NCI-H774 (cell line): ENCODE measurements at places on chromosomes 7 and 10.

- DNase-seq, result no peak
These were observed 120.5 kb downstream of the WDR11 start for GRCh38 chr10:120971671-120972070.

GRCh38 chr10:24097751-24098207 lies 111.2 kb upstream of the KIAA1217 start:
- DNase-seq, result no peak

DNA sequence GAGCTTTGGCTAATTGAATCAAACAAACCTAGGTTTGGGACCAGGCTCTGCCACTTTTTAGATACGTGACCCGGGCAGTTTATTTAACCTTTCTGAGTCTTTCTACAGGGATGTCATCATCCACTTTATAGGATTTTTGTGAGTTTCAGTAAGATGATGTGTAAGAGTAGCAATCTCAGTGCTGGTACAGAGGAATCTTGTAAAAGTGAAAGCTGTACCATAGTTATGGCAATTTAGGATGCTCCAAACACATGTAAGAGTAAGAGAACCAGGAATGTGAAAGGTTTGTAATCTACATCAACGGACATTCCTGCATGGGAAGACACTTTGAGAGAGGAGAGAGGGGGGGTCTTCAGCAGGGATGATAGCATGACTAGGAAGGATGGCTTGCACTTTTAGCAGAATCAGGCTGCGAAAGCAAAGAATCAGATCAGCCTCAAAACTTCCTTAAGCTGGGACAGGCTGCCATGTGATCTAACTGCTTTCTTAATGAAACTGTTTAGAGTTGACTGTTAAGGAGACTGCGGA lies 968 bp downstream of the NOLC1 start:
- no peak for DNase-seq

DNA sequence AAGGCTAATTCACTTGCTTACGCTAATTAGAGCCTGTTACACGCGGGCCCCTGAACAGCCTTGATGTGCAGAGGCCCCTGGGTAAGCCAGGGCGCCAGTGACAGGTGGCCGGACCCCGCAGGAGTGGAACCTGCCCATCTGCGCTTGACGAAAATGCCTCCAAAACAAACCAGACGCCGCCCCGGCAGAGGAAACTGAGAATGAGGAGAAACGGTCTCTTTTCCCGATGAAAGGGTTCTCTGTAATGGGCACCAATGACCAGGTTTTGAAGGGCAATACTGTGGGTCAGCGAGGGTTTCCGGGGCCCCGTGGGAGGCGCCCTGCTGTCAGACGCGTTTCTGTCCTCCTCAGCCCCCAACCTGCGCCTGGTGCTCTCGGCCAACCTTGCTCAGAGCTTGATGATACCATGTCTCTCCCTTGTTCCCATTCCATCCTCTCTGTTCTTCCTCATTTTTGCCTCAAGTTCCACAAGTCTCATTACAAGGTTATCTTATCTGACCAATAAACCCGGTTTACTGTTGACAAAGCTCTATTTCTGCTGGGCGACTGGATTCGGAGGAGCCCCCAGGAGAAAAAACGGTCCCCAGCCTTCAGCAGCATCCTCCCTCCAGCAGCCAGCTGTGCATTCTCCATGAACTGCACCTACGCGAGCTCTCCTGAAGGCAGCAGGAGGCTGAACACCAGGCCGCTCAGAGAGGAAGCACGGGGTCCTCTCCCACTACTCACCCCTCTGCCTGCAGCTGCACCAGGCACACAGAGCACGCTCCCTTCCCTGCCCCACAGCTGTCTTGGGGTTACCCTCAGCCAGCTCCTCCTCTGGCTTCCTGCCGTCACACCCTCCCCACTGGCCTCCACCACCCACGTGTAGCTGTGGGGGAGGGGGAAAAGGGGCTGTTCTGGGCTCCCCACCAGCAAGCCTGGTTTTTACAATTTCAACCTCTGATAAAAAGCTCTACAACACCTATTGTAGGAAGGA lies 202.0 kb downstream of the MAD1L1 start:
- no peak for DNase-seq

DNA sequence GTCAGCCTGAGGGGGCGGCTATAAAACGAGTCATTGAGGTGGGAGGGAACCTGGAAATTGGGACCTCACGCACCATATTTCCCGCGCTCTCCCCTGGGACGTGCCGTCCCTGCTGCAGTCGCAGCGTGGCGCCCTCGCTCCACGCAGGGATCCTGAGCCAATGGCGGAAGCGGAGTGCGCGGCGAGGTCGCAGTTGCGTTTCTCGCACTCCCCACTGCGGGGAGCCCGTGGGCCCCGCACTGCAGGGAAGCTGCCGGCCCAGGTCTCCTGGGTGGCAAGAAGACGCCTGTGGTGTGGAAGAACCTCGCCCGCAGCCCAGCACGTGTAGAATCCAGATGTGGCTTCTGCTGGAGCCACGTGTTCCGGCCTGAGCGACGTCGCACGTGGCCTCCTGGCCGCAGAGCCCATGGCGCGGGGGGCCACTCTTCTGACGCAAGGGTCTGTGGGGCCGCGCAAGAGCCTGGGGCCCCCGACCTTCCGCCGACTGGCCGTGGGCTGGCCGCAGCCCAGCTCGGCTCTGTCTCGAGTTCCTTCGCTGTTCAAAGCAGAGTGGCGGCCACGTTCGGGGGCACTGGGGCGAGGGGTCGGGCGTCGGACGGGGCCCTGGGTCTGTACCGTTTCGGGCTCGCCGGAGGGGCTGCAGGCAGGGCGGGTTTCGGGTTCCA lies 26.4 kb downstream of the HIF1AN start:
- DNase-seq, result no peak

GRCh38 chr10:122530177-122530576 lies 30.4 kb upstream of the DMBT1 start:
- DNase-seq, result no peak

DNA sequence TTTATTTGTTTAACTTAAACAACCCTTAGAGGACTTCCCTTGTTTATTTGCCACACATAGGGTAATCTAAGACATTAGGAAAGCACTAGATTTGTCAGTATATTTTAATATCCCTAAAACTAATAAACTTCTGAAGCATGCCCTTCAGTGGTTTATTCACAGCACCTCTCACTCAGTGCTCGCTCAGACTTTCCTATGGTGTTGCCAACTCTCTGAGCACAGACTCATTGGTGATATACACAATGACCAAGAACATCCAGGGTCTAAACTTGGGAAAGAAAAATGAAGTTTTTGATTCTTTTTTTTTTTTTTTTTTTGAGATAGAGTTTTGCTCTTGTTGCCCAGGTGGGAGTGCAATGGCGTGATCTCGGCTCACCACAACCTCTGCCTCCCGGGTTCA lies 82.2 kb downstream of the RAB11FIP2 start:
- no peak for DNase-seq

DNA sequence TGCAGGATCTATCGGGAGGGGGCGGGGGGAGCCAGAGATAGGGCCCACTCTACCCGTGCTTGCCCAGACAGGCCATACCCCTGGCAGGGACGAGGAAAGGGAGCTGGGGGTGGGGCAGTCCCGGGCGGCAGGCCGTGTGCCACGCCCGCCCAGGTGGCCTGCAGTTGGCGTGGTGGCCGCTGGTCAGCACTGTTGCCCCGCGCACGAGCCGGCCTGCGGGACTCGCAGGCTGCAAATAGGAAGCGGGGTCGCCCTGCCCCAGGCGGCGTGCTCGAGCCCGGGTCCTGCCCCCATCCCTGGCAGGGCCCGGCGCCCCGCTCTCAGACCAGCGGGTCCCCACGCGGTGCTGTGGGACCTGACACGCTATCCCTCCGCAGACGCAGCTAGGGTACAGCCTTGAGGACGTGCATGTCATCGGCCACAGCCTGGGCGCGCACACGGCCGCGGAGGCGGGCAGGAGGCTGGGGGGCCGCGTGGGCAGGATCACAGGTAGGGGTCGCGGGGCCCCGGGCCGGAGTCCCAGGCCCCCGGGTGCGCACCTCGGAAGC lies 6.7 kb downstream of the PNLIPRP2 start:
- no peak for DNase-seq

GRCh38 chr7:21500117-21500832 lies 42.6 kb upstream of the DNAH11 start:
- DNase-seq, result no peak

GRCh38 chr7:73742753-73743641 lies 4.4 kb upstream of the ABHD11 start:
- peak; percentile 95 for DNase-seq

- DNase-seq, result no peak
These were observed 81.9 kb upstream of the ZNF800 start for GRCh38 chr7:127474457-127474856.

DNA sequence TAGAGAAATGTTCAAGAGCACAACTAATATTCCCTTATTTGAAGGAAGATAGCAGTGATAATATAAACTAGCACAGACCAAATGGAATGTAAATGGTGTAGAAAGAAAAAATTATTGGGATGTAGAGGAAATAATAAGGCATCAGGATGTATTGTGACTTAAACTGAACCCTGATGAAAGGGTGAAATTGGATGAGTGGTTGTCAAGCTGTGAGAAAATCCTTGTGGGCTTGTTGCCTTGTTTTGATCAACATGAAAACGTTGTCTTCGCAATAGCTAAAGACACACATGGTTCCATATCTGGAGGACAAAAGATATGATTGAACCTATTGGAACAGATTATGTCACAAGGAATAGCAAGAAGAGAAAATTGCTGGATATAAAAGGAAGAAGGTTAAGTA lies 40.3 kb upstream of the CNTNAP2 start:
- no peak for DNase-seq

GRCh38 chr10:123821136-123821535 lies 70.5 kb downstream of the CPXM2 start:
- DNase-seq, result no peak

GRCh38 chr7:2808891-2809665 lies 35.0 kb downstream of the GNA12 start:
- DNase-seq, result no peak

GRCh38 chr10:132856869-132857524 lies 71.0 kb upstream of the NKX6-2 start:
- no peak for DNase-seq

GRCh38 chr7:54860003-54860775 lies 101.2 kb upstream of the SEC61G start:
- DNase-seq, result no peak

DNA sequence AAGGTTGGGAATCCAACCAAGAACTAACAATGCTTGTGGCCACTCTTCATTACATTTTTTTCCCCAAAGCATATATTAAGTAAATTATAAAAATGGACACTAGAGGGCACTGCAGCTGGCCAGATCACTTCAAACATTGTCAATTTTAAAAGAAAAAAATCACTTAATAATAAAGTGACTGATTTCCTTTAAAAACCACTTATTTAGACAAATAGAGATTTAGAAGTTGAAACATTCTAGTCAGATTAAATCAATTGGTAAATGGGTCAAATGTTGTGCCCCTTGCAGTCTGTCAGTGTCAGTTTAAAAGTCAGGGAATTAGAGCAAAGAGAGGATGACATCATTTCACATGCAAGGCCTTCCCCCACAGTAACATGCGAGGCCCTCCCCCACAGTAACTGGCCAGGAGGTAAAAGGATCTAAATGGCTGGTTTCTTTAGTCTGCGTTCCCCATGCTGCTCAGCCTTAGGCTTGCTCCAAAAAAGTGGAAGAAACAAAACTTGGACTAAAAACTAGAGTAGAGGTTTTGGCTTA lies 177.9 kb downstream of the SKAP2 start:
- peak; percentile 30 for DNase-seq

DNA sequence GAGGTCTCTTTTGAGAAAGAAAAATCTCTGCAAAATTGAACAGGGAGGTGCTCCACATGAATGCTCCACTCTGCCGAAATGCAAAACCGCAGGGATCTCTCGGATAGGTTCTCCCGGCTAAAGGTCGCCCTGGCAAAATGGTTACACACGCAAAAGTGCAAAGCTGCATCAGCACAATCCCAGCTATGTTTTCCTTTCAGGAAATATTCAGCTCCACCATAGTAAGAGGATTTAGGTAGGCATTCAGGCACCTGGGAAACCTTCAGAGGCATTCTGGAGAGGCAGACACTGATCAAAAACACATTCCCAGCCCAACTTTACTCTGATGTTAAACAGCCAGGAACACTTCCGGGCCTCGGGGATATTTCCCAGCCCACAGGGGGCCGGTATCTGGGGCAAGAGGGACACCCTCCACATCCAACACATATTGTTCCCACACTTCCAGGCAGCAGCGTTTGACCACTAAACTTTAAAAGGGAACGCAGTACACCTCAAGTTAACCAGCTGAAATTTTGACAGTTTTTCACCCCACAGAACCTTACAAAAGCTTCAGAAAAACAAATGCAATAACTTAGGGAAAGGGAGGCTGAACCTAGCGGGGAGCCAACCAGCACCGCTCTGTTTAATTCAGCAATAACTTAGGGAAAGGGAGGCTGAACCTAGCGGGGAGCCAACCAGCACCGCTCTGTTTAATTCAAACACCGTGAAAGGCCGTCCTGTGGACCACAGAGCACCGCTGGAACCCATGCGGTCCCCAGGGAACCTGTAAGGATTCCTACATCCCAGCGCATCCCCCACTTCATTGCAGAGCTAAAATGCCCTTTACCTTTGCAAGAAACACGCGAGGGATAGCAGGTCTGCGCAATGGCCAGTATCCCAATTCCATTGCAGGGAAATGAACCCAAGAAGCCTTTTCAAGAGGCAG lies 45.9 kb downstream of the TNS3 start:
- DNase-seq, result no peak

DNA sequence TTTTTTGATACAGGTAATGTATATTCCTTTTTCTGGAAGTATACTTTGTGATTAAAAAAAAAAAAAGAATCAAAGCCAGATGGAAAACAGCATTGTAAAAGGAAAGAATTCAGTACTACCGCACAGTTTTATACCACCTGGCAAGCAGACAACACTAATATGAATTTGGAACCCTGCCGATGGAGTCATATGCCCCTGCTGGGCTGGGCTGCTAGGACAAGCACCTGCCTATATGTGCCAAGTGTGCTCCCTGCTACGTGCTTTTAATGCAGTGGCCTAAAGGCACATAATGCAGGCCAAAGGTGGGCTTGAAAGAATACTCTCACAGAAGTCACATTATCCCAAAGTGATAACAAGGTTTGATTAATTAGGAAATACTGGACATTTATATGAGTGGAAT lies 29.8 kb upstream of the WAC start:
- peak; percentile 57 for DNase-seq

DNA sequence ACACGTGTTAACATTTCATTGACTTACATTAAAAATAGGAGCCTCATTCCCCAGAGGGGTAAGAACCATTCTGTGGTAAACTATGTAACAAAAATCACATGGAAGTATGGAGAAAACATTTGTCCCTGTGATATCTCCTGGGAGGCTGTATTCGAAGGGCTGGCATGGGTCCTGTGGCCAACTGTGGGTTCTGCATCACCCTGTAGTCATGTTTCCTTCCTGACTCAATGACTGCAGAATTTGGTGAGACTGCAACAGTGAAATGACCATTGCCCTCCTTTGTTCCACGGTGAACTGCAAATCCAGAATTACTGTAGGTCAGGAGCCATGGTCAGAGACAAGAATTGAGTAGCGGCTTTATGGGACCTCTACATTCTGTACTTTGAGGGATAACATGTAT lies 3.6 kb upstream of the ZEB1 start:
- no peak for DNase-seq

DNA sequence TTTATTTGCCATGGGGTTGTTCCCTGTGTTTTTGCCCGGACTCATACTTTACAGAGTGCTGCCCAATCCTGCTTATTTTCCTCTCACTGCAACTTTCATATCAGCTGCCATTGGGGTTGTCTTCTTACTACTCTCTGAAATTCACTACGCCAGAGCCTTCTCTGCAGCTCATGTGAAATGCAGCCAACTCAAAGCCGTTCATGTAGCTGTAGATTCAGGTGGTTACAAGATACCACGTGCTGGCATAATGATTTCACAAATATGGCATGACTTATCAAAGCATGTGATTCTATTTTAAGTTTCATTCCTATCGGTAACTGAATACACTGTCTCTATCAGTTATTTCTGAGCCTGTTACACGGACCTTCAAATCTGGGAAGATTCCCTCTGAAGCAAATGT lies 130.3 kb upstream of the WNT16 start:
- DNase-seq, result no peak

- DNase-seq, result no peak
These were observed 123.6 kb downstream of the EXOC4 start for GRCh38 chr7:133376514-133376913.
